T-helper 2 cell (primary cell): ENCODE measurements at places on chromosomes 2 and 18.
A peak's percentile ranks its signal among the peaks of the same experiment; 100 is the strongest.

DNA sequence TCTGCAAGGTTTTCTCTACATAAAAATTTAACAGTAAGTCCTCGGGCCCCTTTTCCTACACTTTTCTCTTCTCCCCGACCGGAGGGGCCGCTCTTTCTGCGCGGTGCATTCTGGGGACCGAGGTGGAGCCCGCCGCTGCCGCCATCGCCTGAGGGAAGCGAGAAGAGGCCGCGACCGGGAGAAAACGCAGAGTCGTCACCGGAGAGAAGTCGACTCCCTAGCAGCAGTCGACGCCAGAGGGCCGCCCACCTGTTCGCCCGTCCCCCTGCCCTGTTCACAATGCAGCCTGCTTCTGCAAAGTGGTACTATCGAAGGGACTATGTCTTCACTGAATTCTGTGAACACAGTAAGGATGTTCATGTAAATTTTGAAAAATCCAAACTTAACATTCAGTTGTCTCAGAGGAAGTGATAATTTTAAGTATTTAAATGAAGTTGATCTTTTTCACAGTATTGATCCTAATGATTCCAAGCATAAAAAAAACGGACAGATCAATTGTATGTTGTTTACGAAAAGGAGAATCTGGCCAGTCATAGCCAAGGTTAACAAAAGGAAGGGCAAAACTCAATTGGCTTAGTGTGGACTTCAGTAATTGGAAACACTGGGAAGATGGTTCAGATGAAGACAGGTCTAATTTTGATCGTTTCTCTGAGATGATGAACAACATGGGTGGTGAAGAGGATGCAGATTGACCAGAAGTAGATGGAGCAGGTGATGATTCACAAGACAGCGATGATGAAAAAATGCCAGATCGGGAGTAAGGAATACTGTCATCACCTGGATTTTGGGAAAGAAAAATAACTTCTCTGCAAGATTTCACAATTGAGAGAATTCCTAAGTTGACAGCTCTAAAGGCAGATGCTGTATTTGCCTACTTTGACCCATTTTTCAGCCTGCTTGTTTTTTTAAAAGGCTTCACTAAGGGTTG lies 55.8 kb downstream of the ASXL2 start:
- peak; percentile 63 for DNase-seq

- DNase-seq: no peak
These were observed 39.4 kb downstream of the AAK1 start for GRCh38 chr2:69604026-69604678.

- no peak for DNase-seq
These were observed 69.6 kb downstream of the TRAPPC12 start for GRCh38 chr2:3449086-3449485.

DNA sequence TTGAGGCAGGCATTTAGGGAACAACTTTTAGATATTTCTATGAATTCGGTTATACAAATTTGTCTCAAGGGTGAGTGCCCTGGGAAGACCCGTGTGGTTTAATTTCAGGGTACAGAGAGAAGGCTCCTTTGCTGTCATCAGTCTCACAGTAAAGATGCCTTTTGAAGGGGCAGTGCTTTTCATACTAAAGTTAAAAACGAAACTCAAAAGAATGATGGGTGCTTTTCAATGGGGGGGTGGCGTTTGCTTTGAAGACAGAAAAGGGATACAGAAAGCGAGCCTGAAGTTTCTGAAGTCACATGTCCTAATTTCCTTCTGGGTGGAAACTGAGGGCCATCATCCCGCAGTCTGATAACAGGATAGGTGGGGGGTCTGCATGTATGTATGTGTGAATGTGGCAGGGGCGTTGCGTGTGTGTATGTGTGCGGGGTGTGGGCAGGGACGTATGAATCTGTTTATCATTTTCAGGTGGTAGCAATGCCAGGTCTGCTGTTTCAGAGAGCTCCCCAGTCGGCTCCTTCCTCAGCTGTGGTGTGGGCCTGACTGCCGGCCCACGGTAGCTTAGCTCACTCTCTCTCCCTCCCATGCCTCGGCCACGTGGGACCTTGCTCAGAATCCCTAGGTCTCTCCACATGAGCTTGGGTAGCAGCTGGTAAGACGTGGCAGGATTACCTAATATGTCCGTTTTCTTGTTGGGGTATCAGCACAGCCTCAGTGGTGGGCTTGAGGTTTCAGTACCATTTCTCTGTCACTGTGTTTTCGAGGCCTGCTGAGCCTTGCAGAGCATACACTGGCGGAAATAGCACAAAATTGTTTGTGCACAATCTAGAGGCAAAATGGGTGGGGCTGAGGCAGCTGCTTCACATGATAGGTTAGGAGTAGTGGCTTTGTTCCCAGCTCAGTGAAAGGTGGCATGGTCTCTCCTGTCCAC lies 32.7 kb downstream of the ARHGAP25 start:
- DNase-seq: no peak

DNA sequence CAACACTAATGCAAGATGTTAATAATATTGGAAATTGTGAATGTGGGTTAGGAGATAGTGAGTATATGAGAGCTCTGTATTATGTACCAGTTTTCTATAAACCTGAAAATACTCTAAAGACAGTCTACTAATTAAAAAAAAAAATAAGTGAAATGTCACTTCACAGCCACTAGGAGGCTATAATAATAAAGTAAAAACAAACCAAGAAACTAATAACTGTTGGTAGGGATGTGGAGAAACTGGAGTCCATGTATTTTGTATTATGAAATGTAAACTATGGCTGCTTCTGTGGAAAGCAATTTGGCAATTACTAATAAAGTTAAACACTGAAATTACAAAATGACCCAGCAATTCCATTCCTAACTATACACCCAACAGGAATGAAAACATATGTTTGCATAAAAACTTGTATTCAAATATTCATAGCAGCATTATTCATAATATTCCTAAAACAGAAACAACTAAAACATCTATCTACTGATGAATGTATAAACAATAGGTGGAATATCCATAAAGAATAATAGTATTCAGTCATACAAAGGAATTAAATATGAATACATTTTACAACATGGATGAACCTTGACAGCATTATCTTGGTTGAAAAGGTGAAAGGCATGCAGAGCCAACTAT lies 36.2 kb downstream of the CCDC178 start:
- DNase-seq: no peak

DNA sequence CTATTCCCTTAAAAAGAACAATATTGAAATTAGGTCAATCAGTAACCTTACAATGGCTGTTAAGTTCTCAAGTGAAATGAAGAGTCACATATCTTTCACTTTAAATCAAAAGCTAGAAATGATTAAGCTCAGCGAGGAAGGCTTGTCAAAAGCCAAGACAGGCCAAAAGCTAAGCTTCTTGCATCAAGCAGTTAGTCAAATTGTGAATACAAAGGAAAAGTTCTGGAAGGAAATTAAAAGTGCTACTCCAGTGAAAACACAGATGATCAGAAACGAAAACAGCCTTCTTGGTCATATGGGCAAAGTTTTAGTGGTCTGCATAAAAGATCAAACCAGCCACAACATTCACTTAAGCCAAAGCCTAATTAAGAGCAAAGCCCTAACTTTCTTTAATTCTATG lies 402.6 kb upstream of the ZEB2 start:
- no peak for DNase-seq

GRCh38 chr2:172427256-172427989 lies at the start of gene ITGA6:
TSS of gene ITGA6 (plus strand) at chr2:172427586.
- peak; percentile 62 for DNase-seq

- no peak for DNase-seq
These were observed 8.4 kb downstream of the SCLY start for GRCh38 chr2:238069021-238069709.

DNA sequence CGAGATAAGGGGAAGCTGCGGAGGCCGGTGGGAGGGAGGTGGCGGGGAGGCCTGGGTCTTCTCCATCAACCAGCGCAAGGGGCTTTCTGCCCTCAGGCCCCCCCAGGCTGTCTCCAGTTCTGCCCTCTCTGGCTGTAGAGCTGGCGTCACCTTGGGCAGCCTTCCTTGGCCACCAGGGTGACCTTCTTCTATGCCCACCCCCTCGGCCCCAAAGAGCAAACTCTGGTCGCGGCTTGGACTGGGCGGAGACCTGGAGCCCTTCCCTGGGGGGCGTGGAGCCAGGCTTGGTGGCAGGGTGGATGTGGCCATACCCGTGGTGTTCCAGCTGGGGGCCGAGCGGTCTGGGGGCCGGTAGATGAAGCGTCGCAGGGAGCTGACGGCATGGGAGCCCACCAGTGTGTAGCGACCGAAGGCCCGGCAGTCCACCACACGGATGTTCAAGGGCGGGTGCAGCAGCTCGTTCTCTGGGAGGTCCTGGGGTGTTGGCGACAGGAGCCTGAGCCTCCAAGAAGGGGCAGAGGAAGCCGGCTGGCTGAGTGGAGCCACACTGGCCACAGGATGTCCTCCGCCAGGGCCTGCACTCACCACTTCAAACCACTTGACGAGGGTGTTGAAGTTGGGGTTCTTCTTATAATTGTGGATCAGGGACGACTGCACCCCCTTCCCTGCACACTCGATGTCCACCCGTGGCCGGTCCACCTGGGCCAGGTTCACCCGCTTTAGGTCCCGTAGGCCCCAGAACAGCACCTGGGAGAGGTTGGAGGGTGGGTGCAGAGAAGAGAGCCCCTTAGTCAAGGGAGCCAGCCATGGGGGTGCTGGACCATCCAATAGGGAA lies 4.9 kb downstream of the OTOF start:
- DNase-seq: no peak

GRCh38 chr2:168494190-168494711 lies 38.2 kb downstream of the CERS6 start:
- no peak for DNase-seq

DNA sequence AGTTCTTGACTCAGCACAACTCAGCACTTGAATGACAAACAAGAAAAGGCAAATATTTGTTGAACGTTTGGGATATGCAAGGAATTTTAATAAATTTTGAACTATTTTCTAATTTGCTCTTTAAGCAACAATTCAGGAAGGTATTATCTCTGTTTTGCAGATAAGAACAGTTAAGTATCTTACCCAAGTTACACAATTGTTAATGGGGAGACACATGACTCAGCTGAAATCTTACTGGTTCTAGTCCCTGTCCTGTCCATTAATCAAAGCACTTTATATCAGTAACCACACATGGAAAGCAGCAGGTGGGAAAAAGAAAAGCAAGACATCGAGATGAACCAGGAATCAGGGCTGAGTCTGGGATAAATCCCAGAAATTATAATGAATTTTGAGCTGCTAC lies 493.9 kb upstream of the PIK3C3 start:
- DNase-seq: no peak

- no peak for DNase-seq
These were observed 100.3 kb downstream of the MCFD2 start for GRCh38 chr2:46815121-46815802.

- no peak for DNase-seq
These were observed 89.2 kb upstream of the CXCR4 start for GRCh38 chr2:136207030-136207623.

DNA sequence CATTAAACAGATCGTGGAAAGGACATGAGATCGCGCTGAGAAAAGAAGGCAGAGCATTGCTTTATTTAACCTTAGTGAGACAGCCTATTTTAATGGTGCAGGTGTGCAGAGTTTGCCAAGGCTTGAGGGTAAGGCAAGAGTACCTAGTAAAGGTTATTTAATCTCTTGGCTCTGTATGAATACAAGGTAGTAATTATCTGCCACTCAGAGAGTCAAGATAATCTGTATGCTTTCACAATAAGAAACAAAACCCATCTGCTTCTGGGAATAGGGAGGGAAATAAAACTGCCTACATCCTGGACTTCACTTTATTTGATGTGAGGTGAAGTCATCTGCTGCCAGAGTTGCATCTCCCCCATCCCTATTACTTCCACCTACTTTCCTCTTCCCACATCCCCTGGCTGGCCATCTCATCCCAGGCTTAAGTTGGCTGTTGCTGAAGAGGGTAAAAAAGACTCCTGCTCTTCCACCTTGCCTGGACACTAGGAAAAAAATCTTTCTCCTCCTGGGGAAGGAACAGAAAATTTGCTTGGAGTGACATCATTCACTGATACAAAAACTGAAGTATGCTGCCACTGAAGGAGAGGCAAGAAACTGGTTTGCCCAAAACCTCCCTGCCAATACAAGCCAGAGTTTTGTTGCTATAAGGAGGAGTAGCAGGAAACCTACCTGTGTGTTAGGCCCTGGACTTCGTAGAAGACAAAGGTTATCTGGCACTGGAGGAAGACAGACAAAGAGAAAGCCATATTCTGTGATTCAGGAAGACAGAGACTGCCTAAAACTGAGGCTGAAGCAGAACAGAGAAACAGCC lies 35.8 kb upstream of the ARHGAP25 start:
- no peak for DNase-seq

DNA sequence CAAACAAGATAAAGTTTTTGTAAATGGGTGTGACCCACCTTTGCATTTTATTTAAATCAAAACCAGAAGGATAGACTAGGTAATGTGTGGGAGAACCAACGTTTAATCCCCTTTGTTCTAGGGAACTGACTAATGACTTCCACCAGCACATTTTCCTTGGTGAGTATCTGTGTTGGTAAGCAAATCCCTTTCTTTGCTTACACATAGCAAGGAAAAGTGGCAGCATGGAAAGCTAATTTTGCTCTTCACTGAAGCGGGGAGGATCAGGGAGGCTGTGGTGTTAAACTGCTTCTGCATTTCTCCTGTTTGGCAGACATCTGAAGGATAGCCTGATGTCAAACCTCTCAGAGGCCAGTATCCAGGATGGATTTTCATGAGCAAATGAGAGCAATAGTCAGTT lies 331.1 kb downstream of the PTPRM start:
- DNase-seq: no peak

DNA sequence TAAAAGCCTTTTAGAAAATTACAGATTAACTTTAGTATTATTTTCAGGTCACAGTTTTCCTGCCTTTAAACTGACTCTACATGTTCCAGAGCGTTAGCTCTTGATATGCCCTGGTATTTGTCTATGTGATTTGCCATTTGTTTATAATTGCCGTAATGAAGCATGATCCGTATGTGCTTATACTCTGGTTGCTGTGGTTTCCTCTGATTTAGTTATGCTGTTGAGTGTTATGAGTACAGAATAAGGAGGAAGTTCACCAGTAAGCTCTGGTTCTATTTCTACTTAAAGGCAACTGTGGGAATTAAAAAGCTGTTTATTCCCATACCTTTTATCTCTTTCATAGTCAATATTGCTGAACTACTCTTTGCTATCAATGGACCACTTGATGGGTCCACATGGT lies 123.5 kb downstream of the OSBPL6 start:
- no peak for DNase-seq

DNA sequence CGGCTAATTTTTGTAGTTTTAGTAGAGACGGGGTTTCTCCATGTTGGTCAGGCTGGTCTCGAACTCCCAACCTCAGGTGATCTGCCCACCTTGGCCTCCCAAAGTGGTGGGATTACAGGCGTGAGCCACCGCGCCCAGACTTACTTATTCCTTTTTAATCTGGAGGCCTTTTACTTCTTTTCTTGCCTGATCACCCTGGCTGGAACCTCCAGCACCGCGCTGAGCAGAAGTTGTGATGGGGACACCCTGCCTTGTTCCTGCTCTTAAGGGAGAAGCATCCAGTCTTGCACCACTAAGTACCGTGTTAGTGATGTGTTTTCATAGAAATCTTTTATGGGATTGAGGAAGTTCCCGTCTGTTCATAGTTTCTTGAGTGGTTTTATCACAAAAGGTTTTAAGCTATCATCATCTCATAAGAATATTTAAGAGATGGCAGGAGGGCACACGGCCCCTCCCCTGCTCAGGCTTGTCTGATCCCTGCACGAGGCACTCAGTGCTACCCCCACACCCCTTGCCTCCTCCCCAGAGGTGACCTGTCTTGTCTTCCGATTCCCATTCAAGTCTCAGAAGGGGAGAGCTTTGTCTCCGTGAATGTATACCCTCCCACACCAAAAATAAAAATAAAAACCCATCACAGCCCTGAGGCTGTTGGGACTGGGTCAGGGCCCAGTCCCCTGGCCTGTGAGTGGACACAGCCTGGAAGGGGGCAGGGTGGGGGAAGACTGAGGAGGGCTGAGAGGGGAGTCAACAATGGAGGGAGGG lies 65.3 kb upstream of the SMAD7 start:
- no peak for DNase-seq

- DNase-seq: no peak
These were observed 352.9 kb downstream of the TXNL1 start for GRCh38 chr18:56285387-56286065.
